ENCODE measurements at places on chromosomes 1 and 21.

- no peak for DNase-seq
Measured at GRCh38 chr1:114707604-114708003, 9.0 kb downstream of the NRAS start.

DNA sequence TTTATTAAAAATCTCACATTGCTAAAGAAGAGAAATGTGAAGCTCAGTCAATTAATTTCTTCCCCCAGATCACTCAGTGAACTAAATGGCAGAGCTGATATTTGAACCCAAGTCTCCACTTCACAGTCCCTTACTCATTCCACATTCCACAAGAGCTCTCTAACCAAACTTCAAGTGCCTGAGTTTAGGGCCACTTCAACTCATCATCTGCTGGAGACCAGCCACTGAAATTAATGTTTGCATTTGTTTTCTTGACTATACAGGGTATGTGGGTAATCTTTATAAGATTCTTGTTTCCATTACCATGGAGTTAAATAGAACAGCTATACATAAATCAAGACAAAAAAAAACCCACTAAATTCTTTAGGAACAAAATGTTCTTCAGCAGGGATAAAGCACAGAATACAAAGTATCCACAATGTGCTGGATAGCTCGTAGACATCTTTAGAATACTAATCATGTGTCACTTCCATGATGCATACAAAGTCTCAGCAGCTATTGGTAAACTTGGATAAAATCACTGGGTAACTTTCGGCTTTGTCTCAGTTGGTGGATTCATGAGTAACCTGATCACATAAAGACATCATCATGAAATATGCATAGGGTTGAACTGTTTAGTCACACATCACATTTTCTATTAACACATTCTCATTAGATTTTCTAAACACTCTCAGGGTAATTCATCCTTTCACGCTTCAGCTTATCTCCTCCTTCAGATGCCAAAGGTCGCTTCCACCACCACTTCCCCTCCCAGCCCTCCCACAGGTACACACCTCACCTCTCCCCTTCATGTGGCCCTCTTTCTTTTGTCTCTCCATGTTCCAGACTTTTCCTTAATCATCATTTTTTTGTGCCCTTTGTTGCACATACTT, 89.8 kb downstream of the LRRC53 start:
- DNase-seq, result no peak

- no peak for DNase-seq
Measured at GRCh38 chr1:76690766-76691165, 176.5 kb upstream of the ST6GALNAC5 start.

- no peak for DNase-seq
Measured at GRCh38 chr1:40708750-40709099, 17.2 kb downstream of the NFYC start.

GRCh38 chr1:53316424-53316765, 11.5 kb downstream of the LRP8 start:
- DNase-seq, result no peak

GRCh38 chr1:226653311-226653921, 85.7 kb downstream of the ITPKB start:
- DNase-seq, result peak; percentile 46

DNA sequence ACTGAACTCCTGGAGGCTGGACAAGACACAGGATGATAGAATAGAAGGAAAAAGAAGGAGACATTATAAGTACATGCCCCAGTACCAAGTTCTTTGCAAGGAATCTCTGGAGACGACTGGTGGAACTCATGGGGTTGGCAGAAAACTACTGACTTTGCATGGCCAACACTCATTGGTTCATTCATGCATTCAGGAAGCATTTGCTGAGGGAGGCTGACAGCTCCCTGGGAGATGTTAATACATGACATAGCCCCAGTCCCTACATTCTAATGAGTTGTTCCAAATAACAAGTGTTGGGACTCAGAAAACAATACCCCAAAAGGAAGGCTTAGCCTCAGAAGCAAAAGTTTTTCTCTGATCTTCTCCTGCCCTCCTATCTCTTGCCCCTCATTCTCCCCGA, 172.8 kb upstream of the IRF2BP2 start:
- DNase-seq, result no peak

- no peak for DNase-seq
Measured at GRCh38 chr1:100441146-100441545, 88.8 kb downstream of the CDC14A start.

DNA sequence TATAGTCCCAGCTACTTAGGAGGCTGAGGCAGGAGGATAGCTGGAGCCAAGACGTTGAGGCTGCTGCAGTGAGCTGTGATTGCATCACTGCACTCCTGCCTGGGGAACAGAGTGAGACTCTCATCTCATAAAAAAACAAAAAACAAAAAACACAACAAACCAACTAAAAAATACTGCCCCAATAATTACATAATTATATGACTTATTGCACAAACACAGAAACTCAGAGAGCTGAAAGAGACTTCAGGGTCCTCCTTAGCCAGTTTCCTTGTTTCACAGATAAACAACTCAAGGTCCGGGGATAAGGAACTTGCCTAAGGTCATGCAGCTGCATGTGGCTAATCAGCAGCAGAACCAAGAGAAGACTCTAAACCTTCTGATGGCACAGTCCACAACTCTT, 11.9 kb downstream of the EXTL2 start:
- DNase-seq, result no peak

DNA sequence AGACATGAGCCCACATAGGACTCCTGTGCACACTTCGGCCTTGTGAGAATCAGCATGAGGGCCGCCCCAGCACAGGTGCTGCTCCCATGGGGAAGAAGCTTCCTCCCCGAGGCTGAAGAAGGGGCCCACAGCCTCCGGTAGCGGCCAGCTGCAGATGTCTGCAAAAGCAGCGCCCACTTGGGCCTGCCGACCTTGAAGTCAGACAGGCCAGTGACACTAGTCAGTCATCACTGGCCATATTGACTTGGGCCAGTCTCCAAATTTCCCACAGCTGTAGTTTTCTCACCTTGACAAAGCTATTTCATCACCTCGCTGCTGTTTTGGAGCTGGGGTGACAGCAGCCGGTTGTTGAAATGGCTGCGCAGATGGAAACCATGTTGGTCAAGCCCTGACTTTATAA, 83.0 kb downstream of the RIPK4 start:
- no peak for DNase-seq

GRCh38 chr1:227900571-227901051, 47.1 kb downstream of the WNT9A start:
- DNase-seq, result no peak

GRCh38 chr1:2989976-2990375, 31.3 kb upstream of the ACTRT2 start:
- no peak for DNase-seq

DNA sequence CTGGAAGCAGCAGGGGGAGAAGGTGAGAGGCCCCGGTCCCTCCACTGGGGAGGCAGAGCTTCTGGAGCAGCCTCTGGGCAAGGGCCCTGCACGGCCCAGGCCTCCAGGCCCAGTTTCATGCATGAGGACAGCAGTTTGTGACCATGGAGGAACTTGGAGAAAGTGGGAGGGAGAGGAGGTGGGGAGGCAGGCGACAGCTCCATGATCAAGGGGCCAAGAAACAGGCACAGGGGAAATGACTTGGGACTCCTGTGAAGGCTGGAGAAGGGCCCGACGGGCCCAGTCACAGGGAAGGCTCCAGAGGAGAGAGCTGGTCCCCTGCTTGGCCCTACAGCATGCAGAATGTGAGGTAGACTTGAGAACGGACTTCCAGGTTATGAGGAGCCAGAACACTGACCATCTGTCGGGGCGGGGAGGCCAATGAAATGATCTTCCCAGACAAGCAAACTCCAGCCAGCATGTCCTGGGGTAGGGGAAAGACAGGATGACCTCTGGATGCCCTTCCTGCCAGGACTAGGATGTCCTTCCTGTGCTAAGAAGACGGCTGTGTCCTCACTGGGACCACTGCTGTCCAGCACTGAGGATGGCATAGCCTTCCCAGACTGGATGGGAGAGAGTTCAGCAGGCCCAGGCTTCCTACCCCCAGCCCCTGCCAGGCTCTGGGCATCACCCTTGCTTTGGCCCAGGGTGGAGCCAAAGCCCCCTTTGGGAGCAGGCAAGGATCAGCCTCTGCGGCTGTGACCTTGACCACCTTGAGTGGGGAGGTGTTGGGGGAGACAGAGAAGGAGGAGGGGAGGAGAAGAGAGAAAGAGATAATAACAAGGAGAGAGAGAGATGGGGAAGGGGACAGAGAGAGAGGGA, 548.2 kb downstream of the PTPRU start:
- no peak for DNase-seq

DNA sequence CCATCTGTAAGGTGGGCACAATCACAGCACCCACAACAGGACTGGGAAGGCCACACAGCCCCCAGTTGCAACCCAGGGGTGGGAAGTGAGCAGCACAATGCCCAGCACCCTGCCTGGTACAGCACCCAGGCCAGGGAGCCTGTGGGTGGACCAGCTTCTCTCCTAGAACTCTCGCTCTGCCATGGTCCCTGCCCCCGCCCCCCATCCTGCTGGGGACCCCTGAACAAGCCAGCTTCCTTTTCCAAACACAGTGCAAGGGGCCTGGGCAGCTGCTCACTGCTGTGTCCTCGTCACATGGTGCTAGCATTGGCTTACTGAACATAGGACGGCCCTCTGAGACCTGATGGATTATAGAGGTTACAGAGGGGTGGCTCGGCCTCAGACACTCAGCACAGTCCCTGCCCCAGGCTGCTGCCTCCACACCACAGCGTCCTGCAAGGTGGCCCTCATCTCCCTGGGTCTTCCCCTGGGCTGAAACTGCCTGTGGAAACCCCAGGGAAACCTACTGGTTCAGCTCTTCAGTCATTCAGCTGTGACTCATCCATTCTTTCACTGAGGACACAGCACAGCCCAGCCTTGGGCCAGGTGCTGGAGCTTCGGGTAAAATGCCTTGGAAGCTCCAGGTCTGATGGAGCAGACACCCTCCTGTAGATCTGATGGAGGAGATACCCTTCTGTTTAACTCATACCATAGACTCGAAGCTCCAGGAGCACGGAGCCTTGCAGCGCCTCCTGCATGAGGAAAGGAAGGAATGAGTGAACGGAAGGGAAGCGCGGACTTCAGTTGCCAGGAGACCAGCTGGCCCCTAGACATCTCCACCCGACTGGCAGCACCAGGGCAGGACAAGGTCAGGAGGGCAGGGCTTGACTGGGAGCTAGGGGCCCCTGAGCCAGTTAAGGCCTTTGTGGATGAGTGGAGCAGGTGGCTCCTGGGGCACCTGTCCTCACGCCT, 8.1 kb upstream of the PRDM16 start:
- no peak for DNase-seq

GRCh38 chr1:116270316-116271057, 102.6 kb upstream of the ATP1A1 start:
- no peak for DNase-seq

GRCh38 chr1:214566158-214567104, 15.0 kb upstream of the PTPN14 start:
- DNase-seq, result no peak

DNA sequence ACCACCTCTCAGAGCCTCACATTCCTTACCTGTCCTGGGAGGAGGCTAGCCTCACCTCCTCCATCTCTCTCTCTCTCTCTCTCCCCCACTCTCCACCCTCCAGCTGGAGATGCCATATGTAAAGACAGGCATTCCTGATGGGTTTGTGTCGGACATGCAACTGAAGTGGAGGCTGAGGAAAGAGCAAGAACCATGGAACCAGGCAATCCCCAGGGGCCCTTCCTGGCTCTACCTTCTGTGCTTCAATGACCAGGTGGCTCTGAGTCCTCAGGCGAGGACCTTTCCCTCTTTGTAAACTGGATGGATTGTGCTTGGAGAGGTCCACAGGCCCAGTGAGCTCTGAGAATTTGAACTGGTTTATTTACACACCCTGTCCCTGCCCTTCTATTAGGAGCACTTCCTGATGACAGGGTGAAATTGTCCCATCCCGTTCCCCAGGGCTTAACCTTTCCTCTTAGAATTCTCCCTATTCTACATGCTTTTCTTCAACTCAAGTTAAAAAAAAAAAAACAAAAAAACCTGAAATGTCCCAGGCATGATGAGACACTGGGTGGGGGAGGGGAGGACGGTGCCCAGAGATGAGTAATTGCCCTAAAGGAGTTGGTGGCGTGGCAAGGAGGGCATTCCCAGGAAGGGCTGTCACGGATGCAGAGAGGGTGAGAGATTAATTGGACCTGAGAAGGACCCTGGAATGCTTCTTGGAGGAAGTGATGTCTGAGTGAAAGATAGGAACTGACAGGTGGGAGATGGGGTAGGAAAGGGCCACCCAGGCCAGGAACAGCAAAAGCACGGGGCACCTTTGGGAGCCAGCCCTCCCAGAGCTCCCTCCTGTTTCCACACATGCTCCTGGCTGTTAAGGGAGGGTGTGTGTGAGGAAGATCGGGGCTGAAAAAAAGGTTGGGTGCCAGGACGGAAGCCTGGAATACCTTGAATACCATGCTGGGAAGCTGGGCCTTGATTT, 50.2 kb upstream of the WASF2 start:
- no peak for DNase-seq

DNA sequence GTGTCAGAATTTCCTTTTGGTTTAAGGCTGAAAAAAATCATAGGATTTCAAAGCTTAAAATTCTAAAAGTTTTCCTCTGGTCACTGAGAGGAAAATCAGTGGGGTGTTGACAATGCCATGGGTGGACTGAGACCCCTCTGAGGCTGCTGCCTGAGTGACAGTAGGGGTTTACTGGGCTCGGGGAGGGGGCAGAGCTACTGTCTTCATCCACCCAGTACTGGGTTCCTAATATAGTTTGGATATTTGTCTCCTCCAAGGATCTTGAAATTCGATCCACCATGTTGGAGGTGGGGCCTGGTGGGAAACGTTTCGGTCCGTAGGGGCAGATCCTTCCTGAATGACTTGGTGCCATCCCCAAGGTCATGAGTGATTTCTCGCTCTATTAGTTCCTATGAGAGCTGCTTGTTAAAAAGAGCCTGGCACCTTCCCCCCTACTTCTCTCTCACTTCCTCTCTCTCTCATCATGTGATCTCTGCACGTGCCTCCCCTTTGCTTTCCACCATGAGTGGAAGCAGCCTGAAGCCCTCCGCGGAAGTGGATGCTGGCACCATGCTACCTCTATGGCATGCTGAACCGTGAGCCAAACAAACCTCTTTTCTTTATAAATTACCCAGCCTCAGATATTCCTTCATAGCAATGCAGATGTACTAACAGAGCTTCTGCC, 72.3 kb downstream of the MAP10 start:
- no peak for DNase-seq

- DNase-seq, result peak; percentile 42
Measured at GRCh38 chr1:185608177-185608576, 126.0 kb upstream of the HMCN1 start.

GRCh38 chr1:209435654-209436566, 147.6 kb upstream of the CAMK1G start:
- DNase-seq, result no peak

GRCh38 chr1:26700711-26701110, 4.9 kb downstream of the ARID1A start:
- no peak for DNase-seq

DNA sequence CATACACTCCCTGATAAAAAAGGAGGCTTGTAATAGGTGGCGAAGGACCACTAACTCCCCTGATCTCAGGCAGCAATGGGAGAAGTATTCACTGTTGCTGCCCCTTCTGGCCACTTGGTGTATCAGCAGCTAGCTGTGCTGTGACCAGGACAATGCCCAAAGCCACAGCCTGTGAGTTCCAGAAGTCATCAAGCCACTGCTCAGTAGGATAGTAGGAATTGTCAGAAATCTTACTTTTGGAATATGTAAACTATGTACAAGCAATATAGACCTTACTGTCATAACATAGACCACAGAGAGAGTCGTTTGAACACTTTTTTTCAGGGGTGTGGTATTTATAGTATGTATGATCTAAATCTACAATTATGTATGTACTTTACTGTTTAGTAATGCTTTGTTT, 248.3 kb upstream of the CAMK1G start:
- no peak for DNase-seq

All from memory B cell (primary cell).